T47D (cell line): ENCODE measurements at places on chromosomes 12 and 14.
A peak's percentile ranks its signal among the peaks of the same experiment; 100 is the strongest.

GRCh38 chr14:71372411-71372838, 465.2 kb downstream of the PCNX1 start:
- DNase-seq: peak; percentile 83

GRCh38 chr12:127162902-127163301, 1104.1 kb upstream of the TMEM132C start:
- no peak for DNase-seq

- DNase-seq: no peak
Observed at GRCh38 chr12:8852119-8852518, 29.7 kb downstream of the A2ML1 start.

- no peak for DNase-seq
Observed at GRCh38 chr14:37591311-37591940, 3.6 kb downstream of the FOXA1 start.

- no peak for DNase-seq
Observed at GRCh38 chr12:60391051-60391450, 795.2 kb downstream of the SLC16A7 start.

GRCh38 chr12:3543826-3544225, 52.8 kb downstream of the PRMT8 start:
- no peak for DNase-seq

- DNase-seq: no peak
Observed at GRCh38 chr12:80815351-80815750, 98.6 kb downstream of the MYF5 start.

- no peak for DNase-seq
Observed at GRCh38 chr12:105764216-105764835, 374.4 kb downstream of the NUAK1 start.

DNA sequence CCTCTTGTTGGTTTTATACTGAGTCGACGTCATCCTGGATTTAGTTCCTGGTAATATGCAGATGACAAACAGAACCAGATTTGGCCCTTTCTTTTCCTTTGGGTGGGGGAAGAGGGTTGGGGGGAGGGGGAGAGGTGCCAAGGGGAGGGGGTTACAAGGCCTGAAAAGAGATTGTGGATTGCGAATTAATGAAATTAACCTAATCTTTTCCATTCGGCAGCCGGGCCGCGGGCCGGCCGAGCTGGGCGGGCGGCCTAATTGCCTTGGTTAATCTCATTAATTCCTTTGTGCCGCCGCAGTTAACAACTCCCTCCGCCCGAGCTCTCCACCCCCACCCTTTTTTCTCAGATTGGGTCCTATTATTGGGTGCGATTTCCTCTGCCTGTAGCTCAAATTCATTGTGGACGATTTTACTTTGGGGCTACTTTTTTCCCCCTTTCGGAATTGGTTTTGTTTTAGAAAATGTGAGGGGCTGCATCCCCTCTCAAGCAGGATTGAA, 387 bp upstream of the GSC start:
- no peak for DNase-seq

DNA sequence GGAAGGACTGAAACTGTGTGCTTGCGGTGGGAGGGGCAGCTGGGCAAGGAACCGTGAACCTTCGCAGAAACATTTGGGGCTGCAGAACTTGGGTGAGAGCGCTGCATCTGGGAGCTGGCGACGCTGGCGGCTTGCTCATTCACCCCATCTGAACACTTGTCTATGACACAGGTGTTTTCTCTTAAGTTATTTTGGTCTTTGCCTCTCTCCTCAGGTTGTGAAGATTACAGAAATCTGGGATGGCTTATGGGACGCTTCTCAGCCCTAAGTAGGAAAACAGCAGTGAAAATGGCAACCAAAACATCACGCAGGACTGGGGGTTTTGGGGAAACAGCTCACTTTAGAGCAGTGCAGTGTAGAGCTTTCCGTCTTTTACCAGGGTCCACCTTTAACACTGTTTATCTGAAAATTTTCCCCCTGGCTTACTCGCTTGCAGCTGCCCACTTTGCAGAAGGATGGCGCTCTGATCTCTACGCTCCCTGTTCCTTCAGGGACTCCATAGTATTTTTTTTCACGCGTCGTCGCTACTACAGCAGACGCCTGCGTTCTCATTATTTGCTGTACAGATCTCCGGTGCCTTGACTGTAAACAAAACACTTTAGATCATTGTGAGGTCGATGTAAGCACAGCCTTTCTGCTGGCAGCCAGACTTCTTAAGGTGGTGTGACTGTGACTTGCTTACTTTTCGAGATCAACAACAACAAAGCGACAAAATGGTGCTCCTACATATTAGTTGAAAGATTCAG, 2.7 kb upstream of the CDKN1B start:
- DNase-seq: no peak

DNA sequence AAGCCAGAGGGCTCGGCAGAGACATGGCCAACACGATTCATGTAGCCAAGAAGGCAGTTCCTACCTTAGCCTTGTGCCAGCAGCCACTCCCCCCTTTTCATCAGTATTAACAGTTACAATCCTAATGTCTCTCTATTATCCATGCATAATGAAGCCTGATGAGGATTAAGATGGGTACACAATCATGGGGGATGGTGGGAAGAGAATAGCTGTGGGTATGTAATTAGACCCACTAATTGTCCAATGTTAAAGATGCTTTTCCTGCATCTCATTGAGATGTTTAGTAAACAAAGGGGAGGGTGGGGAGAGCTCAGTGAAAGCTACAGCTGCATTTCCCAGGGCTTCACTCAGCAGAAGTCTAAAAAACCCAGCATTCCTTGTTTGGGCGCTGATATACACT, 70.4 kb upstream of the CMKLR1 start:
- DNase-seq: no peak

DNA sequence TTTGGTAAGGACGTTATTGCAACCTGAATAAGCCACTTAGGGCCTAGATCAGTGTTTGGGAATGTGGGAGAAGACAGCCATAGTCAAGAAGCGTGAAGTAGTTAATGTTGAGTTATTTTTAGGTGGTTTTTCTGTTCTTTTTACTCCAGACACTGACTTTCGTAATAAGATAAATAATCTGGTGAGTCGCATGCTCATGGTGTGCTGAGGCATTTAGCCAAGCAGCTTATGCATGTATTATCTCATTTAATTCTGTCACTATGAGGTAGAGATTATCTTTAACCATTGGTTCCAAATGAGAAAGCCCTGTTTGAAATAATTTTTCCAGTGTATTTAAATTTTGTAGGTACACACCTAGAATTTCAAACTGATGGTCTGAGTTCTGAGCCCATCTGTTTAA, 67.3 kb downstream of the RCOR1 start:
- DNase-seq: no peak

- DNase-seq: no peak
Observed at GRCh38 chr14:35998303-35998702, 172.2 kb downstream of the BRMS1L start.

DNA sequence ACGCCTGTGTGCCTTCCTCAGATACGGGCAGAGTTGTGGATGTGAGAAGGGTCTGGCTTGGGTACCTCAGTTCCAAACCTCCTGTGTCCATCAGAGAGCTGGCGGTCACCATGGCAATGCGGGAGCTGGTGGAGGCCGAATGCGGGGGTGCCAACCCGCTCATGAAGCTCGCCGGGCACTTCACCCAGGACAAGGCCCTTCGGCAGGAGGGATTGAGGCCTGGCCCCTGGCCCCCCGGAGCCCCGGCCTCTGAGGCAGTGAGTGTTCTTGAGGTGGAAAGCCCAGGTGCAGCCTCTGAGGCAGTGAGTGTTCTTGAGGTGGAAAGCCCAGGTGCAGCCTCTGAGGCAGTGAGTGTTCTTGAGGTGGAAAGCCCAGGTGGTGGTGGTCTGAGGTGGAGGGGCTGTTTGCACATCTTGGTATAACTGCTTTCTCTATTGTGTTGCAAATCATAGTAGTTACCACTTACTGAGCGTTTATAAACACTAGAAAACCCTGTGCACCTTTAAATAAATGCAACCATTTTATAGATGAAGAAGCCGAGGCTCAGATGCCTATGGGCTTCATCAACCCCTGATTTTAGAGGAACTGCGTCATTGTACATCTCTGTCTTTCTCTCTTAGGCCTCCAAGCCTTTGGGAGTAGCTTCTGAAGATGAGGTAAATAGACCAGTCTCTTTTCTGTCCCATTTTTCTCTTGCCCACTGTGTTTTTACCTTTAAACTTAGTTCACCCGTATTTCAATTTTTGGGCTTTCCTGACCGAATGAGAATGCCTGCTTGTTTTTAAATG, 976 bp downstream of the PEX5 start:
- no peak for DNase-seq

DNA sequence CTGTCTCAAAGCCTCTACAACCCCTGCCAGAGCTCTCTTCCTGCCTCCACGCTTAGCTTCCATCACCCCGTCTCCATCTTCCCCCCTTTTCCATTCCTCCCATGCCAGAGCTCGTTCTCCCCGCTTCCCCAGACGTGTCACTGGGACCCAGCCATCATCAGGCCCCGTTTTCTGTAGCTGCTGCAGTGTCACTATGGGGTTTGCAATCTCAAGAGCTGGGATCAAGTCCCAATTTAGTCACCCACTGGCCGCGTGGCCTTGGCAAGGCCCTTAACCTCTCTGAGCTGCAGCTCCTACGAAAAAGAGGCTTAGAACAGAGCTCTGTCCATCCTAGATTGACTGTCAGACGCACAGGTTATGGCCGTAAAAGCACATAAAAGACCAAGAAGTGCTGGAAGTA, 901 bp upstream of the FAIM2 start:
- DNase-seq: no peak

GRCh38 chr14:65433157-65433556, 20.6 kb downstream of the FUT8 start:
- no peak for DNase-seq
